ENCODE measurements at places on chromosomes 5 and 9.

DNA sequence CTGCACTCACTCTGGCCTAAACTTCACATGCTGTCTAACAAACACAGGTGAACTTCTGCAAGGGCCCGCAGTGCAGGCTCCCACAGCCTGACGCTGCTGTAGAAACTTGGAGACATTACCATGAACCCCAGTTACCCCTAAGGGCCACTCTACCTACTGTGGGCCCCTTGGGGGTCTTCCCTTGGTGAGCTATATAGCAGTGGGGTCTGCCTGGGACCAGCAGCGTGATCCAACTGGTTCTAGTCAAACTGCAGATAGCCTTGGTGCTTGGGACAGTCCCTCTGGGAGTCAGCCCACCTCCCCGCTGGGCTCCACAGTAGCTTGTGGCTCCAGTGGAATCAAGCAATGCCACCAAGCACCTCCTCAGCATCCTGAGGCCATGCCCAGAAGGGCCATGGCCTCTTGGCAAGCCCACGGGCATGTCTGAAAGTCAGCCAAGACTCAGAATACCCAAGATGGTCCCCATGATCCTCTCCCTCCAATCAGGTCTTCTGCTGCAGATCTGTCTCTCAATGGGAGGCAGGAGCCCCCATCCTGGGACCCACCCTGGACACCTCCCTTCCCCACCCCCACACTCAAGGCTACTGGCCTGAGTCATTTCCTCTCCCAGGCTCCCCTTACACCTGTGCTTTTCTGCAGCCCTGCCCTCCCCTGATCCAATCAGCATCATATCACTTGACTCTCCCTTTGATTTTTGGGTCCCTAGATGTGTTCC, 230.0 kb upstream of the IRX1 start:
- DNase-seq = no peak

DNA sequence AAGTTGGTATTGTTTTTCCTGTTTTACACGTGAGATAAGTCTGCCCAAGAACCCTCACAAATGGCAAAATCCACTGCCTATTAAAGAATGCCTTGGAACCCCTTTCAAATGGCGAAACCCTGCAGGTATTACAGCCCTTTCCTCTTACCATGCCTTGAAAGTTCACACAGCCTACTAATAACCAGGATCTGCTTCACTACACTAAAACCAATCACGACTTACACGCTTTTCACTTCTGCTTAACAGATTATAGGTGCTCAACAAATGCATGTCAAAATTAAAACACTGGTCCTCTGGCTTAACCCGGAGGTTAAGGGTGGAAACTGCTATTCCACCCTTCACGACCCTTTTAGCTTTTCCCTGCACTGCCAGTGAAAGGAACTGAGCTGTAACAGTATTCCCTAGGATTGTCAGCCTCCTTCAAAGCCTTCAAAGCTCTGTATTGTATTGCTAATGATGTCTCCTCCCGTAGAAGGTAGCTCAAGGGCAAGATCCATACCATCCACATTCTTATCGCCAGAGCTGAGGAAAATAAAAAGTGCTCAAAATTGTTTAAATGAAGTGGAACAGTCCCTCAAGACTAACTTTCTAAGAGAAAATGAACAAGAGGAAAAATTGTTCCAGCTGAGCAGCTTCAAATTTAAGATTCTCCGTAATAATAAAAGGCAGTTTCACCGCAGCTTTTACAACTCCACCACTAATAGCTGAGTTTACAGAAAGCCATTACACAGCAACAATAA, 997 bp downstream of the AUH start:
- DNase-seq = no peak

GRCh38 chr5:172171118-172171517, 16.9 kb downstream of the STK10 start:
- DNase-seq = no peak

- no peak for DNase-seq
These were observed 18.4 kb downstream of the LSM11 start for GRCh38 chr5:157761690-157762621.

DNA sequence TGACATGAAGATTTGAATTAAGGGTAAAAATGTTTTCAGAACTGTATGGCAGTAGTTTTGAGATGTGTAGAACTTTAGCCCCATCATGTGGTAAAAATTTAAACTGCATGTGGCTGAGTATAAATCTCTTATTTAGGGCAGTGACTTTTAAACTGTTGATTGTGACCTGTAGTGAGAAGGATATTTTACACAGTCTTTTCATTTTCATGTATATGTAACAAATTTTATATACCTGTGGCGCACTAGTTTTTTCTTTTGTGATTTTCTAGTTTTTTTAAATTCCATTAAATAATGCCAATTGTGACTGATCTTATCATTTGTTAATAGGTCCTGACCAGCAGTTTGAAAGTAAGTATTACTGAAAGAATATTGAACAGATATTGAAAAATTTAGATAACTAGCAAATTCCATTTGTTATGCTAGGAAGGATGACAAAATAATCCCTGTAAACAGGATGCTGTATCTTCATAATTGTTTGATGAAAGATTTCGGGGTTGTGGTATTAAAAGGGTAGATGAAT, 47.2 kb downstream of the GPBP1 start:
- peak; percentile 4 for DNase-seq

- DNase-seq = no peak
These were observed 32.6 kb upstream of the GPX3 start for GRCh38 chr5:150987746-150988145.
